ENCODE measurements at places on chromosomes 4 and X. TPM values are rescaled to one million over a fixed set of nuclear protein-coding genes. Genes with fewer than 3 reads are reported as not detected.

GRCh38 chr4:146857298-146857697, 88.4 kb downstream of the TTC29 start:
- ATAC-seq, result no peak

GRCh38 chr4:93540562-93540961, 288.0 kb upstream of the ATOH1 start:
- ATAC-seq, result no peak

- no peak for ATAC-seq
Measured at GRCh38 chrX:118528071-118528737, 32.6 kb downstream of the DOCK11 start.

- ATAC-seq, result no peak
Measured at GRCh38 chr4:123217664-123218063, 178.9 kb upstream of the SPRY1 start.

- ATAC-seq, result no peak
Measured at GRCh38 chrX:10513974-10514373, 106.4 kb downstream of the MID1 start.

DNA sequence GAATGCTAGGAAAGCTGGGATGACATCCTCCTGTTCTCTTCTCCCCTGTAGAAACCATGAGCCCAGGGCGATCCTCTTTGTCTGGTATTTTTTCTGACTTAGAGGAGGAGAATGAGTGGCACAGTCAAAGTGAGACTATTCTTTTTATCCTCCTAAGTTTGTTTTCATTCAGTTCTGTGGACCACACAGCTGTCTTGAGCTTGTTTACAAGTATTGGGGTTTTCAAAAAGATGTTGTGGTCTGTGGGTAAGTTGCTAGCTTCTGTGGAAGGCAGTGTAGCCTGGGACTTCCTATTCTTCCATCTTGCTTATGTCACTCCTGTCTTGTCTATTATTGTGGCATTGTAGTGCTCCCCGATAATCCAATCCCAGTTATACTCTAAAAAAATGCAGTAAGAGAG, 223.0 kb downstream of the PAPSS1 start:
- ATAC-seq, result no peak

DNA sequence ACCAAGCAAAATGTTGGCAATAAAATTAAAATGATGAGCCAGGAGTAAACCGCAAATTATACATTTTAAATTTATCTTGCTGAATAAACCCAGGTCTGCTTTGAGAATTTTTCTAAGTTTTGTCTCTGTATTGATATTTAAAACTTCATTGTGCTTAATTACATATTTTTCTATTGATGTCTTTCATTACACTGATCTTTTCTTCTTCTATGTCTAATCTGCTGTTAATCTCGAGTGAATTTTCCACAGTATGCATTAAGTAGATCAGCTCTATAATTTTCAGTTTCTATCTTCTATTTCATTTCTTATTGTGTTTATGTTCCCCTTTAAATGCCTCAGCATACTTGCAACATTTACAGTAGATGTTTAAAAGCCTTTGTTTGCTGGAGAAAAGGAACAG, 918.7 kb downstream of the FAT4 start:
- no peak for ATAC-seq

GRCh38 chrX:86263526-86263925, 115.3 kb downstream of the DACH2 start:
- no peak for ATAC-seq

- ATAC-seq, result no peak
Measured at GRCh38 chr4:176774852-176775251, 17.9 kb downstream of the VEGFC start.

DNA sequence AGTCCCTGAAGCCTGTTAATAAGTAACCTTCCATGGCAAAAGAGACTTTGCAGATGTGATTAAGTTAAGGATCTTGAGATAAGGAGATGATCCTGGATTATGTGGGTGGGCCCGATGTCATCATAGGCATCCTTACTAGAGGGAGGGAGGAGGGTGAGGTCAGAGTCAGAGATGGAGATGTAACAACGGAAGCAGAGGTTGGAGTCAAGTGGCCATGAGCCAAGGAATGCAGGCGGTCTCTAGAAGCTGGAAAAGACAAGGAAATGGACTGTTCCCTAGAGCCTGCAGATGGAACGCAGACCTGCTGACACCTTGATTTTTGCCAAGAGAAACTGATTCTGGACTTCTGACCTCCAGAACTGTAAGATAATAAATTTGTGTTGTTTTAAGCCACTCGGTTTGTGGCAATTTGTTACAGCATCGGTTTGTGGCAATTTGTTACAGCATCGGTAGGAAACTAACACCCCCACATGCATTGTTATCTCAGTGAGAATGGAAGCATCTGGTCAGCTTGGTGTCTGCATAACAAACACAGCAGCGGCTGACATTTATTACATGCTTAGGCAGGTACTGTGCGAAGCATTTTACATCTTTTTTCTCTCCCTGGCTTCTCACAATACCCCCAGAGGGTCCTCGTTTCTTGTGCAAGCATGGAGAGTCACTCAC, 55.6 kb downstream of the CLDN34 start:
- no peak for ATAC-seq

- ATAC-seq, result no peak
Measured at GRCh38 chrX:12567857-12568256, 223.4 kb upstream of the PRPS2 start.

GRCh38 chr4:72770708-72771107, 201.7 kb upstream of the ADAMTS3 start:
- no peak for ATAC-seq

- ATAC-seq, result no peak
Measured at GRCh38 chr4:15765910-15766697, 12.0 kb upstream of the CD38 start.

DNA sequence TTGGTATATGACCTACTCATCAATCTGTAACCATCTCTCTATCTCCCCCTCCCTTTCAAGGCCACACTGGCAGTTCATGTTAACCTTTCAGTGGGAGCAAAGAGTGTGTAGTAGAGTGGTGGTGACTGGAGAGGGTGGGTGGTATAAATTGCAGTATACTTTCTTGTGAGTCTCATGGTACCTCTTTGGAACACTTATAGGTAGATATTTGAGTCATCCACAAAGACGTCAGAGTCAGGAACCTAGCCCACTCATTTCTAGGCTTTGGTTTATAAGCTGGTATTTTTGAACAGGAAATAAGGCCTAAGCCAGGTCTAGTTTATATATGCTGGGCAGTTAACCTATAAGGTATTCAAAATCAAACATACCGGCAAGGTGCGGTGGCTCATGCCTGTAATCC, 36.3 kb downstream of the RLIM start:
- ATAC-seq, result no peak

GRCh38 chrX:16848541-16848940, 21.6 kb downstream of the RBBP7 start:
- ATAC-seq, result no peak

DNA sequence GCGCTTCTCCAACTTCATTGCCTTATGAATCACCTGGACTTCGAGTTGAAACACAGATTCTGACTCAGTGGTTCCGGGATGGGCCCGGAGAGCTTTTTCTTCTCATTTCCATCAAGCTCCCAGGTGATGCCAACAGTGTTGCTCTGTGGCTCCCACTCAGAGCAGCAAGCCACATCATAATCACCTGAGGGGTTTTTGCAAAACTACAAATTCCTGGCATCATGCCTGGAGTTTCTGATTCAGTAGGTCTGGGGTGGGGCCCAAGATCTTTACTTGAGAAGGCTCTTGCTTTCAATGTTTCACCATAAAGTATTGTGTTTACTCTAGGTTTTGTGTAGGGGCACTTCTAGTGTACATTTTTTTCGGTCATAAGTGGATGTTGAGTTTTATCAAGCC, 7.0 kb downstream of the MTM1 start:
- peak; percentile 89 for ATAC-seq

Gene MAGEE1
- total RNA-seq, result 0.84 TPM

Gene PFKFB1
- 0.36 TPM for total RNA-seq

Gene RAB39B
- total RNA-seq, result not detected

Gene SORBS2
- 9.3 TPM for total RNA-seq

Gene USP38
- total RNA-seq, result 12.9 TPM

Gene FAAH2
- 4.8 TPM for total RNA-seq

Data from esophagus mucosa (tissue), 1 donor.